ENCODE measurements at places on chromosomes 12 and 14. TPM values are rescaled to one million over a fixed set of nuclear protein-coding genes. Genes with fewer than 3 reads are reported as not detected.

GRCh38 chr14:93271111-93271510 is 61.7 kb downstream of the BTBD7 start:
- no peak overlapping the region for H3K4me3 ChIP-seq
- no peak overlapping the region for H3K27ac ChIP-seq
- H3K4me1 ChIP-seq, result peaks cover 7% of the 10 kb centered on the region
- DNase-seq, result no peak

DNA sequence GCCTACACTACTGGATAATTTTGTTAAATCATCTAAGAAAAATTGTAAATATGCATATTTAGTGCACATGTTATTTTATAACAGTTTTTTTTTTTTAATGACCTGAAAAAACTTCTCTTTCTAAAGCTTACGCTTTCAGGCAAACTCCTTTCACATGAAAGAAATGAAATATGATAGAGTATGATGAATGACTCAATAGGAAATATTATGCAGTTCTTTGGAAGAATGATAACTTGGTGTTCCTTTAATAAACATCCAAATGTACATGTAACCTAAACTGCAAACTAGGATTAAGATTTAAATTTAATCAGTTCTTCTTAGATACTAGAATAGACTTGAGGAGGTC is 136.6 kb downstream of the FGD4 start:
- H3K4me1 ChIP-seq, result peaks cover 14% of the 10 kb centered on the region
- no peaks in the 10 kb centered on the region for H3K36me3 ChIP-seq
- no peak overlapping the region for H3K4me3 ChIP-seq
- DNase-seq, result no peak

GRCh38 chr12:69901221-69901905 is 76.3 kb downstream of the MYRFL start:
- no peak overlapping the region for H3K4me3 ChIP-seq
- H3K36me3 ChIP-seq, result no peaks in the 10 kb centered on the region
- H3K27me3 ChIP-seq, result no peaks in the 10 kb centered on the region
- no peak for DNase-seq
- no peak overlapping the region for H3K27ac ChIP-seq
- H3K4me1 ChIP-seq, result peaks cover 4% of the 10 kb centered on the region

GRCh38 chr12:108886873-108887629 is 7.2 kb downstream of the DAO start:
- no peaks in the 10 kb centered on the region for H3K4me1 ChIP-seq
- no peak overlapping the region for H3K27ac ChIP-seq
- H3K36me3 ChIP-seq, result no peaks in the 10 kb centered on the region
- DNase-seq, result no peak
- H3K27me3 ChIP-seq, result no peaks in the 10 kb centered on the region
- H3K4me3 ChIP-seq, result no peak overlapping the region

JPH4 gene
- total RNA-seq, result 0.23 TPM

- H3K4me1 ChIP-seq, result no peaks in the 10 kb centered on the region
- H3K27me3 ChIP-seq, result no peaks in the 10 kb centered on the region
- H3K27ac ChIP-seq, result no peak overlapping the region
- DNase-seq, result no peak
- no peaks in the 10 kb centered on the region for H3K36me3 ChIP-seq
- H3K4me3 ChIP-seq, result no peak overlapping the region
Measured at GRCh38 chr12:62859321-62859737, 75.6 kb downstream of the PPM1H start.

DNA sequence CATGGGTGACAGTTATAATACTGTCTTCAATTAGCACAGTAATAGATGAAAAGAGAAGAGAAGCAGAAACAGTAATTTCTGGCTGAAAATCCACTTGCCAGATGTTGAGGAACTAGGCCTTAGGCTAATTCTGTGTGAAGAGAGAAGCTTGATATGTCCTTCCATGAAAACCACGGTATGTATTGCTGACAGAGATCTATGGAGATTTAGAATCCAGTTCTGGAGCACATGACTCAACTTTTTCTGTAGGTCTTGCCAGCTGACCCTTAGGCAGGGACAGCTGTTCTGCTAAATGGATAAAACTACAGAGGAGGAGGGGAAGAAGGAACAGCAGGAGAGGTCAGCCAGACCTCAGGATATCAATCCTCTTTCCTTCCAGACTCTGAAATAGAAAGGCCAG is 211.5 kb downstream of the PRKD1 start:
- no peaks in the 10 kb centered on the region for H3K4me1 ChIP-seq
- H3K27ac ChIP-seq, result no peak overlapping the region
- H3K36me3 ChIP-seq, result no peaks in the 10 kb centered on the region
- no peaks in the 10 kb centered on the region for H3K27me3 ChIP-seq
- no peak for DNase-seq
- H3K4me3 ChIP-seq, result no peak overlapping the region

REM2 gene
- total RNA-seq, result not detected

ZDHHC22 gene
- total RNA-seq, result not detected

- H3K4me1 ChIP-seq, result no peaks in the 10 kb centered on the region
- H3K27me3 ChIP-seq, result no peaks in the 10 kb centered on the region
- peak; percentile 22 for DNase-seq
- H3K27ac ChIP-seq, result no peak overlapping the region
- H3K36me3 ChIP-seq, result no peaks in the 10 kb centered on the region
Measured at GRCh38 chr12:60257063-60257462, 661.2 kb downstream of the SLC16A7 start.

DNA sequence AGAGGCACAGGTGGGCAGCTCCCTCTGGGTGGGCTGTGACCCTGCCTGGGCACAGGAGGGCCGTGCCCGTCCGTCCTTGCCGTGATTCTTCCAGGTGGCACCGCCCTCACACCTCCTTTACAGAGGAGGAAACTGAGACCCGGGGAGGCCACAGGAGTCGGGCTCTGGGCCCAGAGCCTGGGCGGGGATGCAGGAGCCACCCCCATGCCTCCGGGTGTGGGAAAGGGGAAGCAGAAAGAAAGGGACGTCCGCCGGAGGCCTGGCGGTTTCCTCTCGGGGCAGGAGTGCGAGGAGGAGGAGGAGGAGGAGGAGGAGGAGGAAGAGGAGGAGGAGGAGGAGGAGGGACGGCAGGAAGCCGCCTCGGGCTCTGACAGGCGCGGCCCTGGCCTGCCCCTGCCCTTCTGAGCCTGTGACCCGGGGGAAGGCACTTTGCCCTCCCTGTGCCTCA is 23.0 kb downstream of the SH2B3 start:
- no peaks in the 10 kb centered on the region for H3K4me1 ChIP-seq
- no peak for DNase-seq

- no peak overlapping the region for H3K4me3 ChIP-seq
- peaks cover 54% of the 10 kb centered on the region for H3K36me3 ChIP-seq
- H3K27me3 ChIP-seq, result no peaks in the 10 kb centered on the region
- peaks cover 1% of the 10 kb centered on the region for H3K4me1 ChIP-seq
- no peak overlapping the region for H3K27ac ChIP-seq
Measured at GRCh38 chr12:123608182-123608581, 6.3 kb downstream of the DDX55 start.

FOXN4 gene
- 0.26 TPM for total RNA-seq

DNA sequence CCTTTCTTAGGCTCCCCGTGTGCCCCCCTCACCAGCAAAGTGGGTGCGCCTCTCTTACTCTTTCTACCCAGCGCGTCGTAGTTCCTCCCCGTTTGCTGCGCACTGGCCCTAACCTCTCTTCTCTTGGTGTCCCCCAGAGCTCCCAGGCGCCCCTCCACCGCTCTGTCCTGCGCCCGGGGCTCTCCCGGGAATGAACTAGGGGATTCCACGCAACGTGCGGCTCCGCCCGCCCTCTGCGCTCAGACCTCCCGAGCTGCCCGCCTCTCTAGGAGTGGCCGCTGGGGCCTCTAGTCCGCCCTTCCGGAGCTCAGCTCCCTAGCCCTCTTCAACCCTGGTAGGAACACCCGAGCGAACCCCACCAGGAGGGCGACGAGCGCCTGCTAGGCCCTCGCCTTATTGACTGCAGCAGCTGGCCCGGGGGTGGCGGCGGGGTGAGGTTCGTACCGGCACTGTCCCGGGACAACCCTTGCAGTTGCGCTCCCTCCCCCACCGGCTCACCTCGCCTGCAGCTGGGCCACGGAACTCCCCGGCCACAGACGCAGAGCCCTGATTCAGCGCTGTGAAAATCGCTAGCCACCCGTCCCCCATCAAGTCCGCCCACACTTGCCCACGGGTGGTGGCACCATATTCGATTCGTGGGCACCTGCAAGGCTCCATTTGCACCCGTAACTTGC is 1.3 kb downstream of the TMEM233 start:
- H3K27ac ChIP-seq, result peak overlapping the region; percentile 34
- H3K36me3 ChIP-seq, result no peaks in the 10 kb centered on the region
- H3K27me3 ChIP-seq, result no peaks in the 10 kb centered on the region
- no peaks in the 10 kb centered on the region for H3K4me1 ChIP-seq

- no peak overlapping the region for H3K27ac ChIP-seq
- no peak overlapping the region for H3K4me3 ChIP-seq
- DNase-seq, result no peak
Measured at GRCh38 chr12:26678697-26679660, 154.0 kb downstream of the ITPR2 start.
